ENCODE measurements at places on chromosomes 1 and 21.

- no peak for DNase-seq
Measured at GRCh38 chr1:245771511-245772281, 616.9 kb downstream of the KIF26B start.

GRCh38 chr21:43376478-43376882, 50.5 kb downstream of the SIK1 start:
- DNase-seq = no peak

- DNase-seq = no peak
Measured at GRCh38 chr21:42614811-42615351, 38.5 kb upstream of the PDE9A start.

DNA sequence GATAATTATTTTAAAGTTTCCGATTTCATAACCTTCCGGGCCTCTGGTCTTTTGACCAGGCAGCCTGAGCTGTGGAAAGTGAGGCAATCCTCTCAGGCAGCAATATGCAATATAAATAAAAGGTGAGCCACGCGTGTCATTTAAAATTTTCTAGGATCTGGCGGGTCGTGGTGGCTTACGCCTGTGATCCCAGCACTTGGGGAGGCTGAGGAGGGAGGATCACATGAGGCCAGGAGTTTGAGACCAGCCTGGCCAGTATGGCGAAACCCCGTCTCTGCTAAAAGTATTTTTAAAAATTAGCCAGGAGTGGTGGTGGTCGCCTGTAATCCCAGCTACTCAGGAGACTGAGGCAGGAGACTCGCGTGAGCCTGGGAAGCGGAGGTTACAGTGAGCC, 546 bp upstream of the ZNF695 start:
- no peak for DNase-seq

GRCh38 chr1:154607106-154607608, 829 bp downstream of the ADAR start:
- no peak for DNase-seq

DNA sequence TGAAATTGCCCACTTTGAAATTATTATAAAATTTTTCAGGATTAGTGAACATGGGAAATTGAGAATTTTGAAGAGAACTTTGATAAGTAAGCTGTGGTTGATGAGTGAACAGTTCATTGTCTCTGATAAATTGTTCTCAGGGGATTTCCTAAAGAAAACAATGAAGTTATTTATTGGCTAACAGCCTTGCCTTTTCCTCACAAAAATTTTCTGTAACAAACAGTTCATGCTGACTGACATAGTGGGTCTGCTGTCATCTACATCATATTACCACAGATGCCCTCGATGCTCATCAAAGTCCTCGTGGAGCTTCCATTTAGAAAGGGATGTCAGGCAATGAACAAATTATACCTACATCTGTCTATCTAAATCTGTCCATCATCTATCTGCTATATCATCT, 113.4 kb downstream of the PTBP2 start:
- no peak for DNase-seq

DNA sequence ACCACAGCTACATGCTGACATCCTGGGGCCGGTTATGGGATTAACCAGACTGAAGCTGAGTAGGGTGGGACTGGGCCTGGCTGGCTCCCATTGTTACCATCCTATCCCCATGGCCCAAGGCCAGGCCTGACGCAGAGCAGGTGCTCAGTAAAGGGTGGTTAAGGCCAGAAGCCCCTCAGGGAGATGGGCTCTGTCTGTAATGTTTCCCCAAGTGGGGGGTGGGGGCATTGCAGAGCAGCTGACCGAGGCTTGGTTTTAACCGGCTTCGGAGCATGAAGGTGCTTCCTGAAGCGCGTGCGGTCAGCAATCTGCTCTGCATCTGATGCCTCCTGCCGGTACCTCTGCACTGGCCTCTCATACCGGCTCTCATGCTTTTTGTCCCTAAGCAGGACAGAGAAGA, 83.4 kb upstream of the ACTL8 start:
- DNase-seq = no peak

- no peak for DNase-seq
Measured at GRCh38 chr1:211469938-211470529, 21.9 kb downstream of the RD3 start.

- no peak for DNase-seq
Measured at GRCh38 chr1:241513378-241513777, 6.2 kb downstream of the FH start.

DNA sequence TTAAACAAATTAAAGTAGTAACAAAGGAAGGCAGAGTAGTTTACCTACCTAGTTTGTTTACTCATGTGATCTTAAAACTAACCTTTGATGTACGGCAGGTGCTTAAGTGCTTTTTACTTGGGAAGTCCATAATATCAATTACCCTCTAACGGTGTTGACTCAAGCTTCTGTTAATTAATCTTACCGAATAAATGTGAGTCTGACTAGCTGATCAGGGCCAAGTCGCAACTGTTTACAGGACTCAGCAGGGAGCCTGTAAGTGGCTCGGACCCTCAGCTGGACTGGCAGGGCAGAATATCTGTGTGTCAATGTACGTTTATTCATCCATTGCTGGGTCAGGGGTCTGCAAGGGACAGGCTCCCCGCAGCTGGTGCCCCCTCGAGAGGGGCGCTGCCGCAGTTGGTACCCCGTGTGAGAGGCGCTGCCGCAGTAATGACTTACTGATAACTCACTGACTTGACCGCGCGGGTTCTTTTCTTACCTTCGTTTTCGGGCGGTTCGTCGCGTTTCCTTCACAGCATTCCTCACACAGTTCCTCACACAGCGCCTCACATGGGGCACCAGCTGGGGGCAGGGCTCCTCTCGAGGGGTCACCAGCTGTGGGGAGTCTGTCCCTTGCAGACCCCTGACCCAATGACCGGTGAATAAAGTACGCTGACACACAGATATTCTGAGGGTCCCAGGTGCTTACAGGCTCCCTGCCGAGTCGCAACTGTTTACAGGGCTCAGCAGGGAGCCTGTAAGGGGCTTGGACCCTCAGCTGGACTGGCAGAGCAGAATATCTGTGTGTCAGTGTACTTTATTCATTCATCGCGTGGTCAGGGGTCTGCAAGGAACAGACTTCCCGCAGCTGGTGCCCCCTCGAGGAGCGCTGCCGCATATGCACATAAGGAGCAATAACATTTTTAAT, 3.0 kb downstream of the FMO1 start:
- no peak for DNase-seq

- no peak for DNase-seq
Measured at GRCh38 chr1:170355267-170355801, 176.6 kb upstream of the GORAB start.

GRCh38 chr1:78726686-78727085, 77.1 kb downstream of the IFI44 start:
- DNase-seq = no peak

GRCh38 chr1:14666962-14667650, 68.6 kb downstream of the KAZN start:
- DNase-seq = no peak

- no peak for DNase-seq
Measured at GRCh38 chr1:207647671-207648333, 2.9 kb downstream of the CR1L start.

DNA sequence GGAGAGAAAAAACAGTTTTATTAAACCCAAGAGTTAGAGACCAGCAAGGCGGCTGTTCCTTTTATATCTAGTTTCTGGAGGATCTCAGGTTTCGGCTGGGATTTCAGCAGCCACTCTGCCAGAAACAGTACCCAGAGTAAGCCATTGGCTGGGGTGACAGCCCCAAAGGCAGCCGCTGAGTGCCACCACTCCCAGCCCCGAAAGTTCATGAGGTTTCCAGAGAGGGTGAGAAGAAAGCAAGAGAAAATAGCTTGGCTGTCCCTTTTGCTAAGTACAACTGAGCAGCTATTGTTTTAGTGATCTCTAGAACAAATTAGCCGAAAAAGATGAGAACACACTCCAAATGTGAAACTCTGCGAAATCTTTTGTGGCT, 1.2 kb downstream of the SH3BGR start:
- no peak for DNase-seq

- no peak for DNase-seq
Measured at GRCh38 chr1:163144418-163144817, 58.3 kb downstream of the RGS5 start.

- no peak for DNase-seq
Measured at GRCh38 chr1:197736685-197737084, 38.6 kb downstream of the DENND1B start.

DNA sequence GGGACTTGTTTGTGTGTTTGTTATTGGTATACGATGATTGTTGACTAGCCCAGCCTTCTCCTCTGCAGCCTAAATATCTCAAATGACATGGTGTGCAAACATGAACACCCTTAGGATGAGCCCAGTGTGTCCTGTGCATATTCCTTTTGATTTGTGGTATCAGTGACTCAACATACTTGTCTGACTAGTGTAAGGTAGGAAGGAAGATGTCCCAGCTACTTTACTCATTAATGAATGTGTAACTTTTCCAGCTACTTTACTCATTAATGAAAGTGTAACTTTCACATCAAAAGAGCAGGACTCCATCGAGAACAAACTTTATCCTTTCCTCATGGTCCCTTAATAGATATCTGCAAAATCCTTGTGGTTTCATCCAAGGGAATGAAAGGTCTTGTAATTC, 2.7 kb upstream of the ZNF692 start:
- DNase-seq = no peak

DNA sequence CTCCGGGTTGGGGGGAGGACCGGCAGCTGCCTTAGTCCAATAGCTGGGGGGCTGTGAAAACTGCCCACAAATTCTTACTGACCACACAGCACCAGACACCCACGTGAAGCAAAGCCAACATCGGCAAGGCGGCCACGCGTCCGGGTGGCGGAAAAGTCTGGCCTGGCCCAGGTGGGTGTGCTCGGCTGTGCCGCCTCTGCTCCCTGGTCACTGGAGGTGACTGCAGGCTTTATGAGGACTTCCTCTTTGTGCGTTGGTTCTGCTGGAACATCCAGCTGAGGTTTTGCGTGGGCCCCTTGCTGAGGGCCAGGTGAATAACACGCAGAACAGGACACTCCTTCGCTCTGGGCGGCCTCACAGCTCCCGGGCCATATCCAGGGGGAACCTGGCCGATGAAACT, 35.4 kb downstream of the FAAP20 start:
- DNase-seq = no peak

GRCh38 chr21:35563885-35564451, 496.4 kb downstream of the SETD4 start:
- DNase-seq = no peak

DNA sequence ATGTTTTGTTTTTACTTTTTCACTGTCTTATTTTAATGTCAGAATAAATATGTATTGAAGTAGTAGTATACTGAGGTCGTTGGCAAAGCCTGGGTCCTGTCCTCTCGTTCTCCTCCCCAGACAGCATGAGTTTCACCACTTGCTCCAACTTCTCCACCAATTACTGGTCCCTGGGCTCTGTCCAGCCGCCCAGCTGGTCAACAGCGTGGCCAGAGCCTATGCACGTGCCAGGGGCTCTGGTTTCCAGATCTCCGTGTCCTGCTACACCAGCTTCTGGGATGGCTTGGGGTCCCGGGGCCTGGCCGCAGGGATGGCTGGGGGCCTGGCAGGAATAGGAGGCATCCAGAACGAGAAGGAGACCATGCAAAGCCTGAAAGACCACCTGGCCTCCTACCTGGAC, 19.3 kb downstream of the PTPN14 start:
- DNase-seq = no peak

DNA sequence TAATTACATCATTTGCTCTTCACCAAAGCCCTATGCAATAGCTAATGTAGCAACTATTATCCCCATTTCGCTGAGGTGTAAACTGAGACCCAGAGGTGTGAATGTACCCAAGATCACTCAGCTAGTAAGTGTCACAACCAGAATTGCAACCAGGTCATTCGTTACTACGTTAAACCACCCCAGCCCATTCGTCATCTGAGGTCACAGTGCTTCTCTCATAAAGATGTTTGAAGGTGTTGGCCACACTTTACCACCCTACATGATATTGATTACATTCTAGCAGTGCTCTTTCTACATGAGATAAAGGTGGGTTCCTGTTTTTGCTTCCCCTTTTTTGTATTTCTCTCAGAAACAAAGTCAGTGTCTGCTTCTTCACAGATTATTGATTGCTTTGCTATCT, 195.3 kb downstream of the ZBTB18 start:
- DNase-seq = no peak

DNA sequence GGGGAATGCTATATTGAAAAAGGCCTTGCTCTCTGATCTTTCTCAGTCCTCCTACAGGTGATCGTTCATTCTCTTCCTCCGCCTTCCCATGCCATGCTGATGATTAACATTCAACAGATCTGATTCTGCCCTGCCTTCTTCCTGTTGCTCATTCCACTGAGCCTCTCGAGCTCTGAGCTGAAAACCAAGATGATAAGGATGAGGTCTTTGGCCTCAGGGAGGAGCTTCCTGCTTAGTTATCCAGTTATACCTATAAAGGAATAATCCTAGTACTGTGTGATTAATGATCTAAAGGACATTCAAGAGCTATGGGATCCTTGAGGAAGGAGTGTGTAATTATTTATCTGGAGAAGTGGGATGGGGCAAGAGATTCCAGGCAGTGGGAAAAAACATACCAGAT, 25.2 kb upstream of the MAP3K7CL start:
- no peak for DNase-seq

- DNase-seq = no peak
Measured at GRCh38 chr1:98323906-98324358, 337.6 kb upstream of the SNX7 start.

- DNase-seq = no peak
Measured at GRCh38 chr1:79811173-79811572, 804.6 kb upstream of the ADGRL4 start.

GRCh38 chr1:1020000-1020404, at the start of gene AGRN:
TSS of gene AGRN (plus strand) at chr1:1020120. CDS start at chr1:1020173, 53 bp downstream.
- DNase-seq = no peak

GRCh38 chr1:223225481-223225880, 82.4 kb upstream of the TLR5 start:
- no peak for DNase-seq

Measured in activated CD8-positive, alpha-beta memory T cell treated with anti-CD3 and anti-CD28 coated beads for 1 hour (primary cell).